ENCODE measurements at places on chromosomes 16 and 17. TPM values are rescaled to one million over a fixed set of nuclear protein-coding genes. Genes with fewer than 3 reads are reported as not detected.

The MYO1C gene
- total RNA-seq, result 103 TPM

- H3K27me3 ChIP-seq, result no peaks in the 10 kb centered on the region
- H3K4me3 ChIP-seq, result no peak overlapping the region
- DNase-seq, result no peak
- H3K27ac ChIP-seq, result no peak overlapping the region
- no peaks in the 10 kb centered on the region for H3K4me1 ChIP-seq
- H3K36me3 ChIP-seq, result no peaks in the 10 kb centered on the region
Measured at GRCh38 chr17:79706931-79707850, 23.6 kb upstream of the ENPP7 start.

The CLEC16A gene
- total RNA-seq, result 23.4 TPM

GRCh38 chr16:77344341-77344740, 90.5 kb downstream of the ADAMTS18 start:
- H3K4me3 ChIP-seq, result no peak overlapping the region
- no peak for DNase-seq
- H3K27me3 ChIP-seq, result peaks cover 24% of the 10 kb centered on the region
- H3K27ac ChIP-seq, result no peak overlapping the region
- no peaks in the 10 kb centered on the region for H3K4me1 ChIP-seq

The SLC38A8 gene
- total RNA-seq, result not detected

DNA sequence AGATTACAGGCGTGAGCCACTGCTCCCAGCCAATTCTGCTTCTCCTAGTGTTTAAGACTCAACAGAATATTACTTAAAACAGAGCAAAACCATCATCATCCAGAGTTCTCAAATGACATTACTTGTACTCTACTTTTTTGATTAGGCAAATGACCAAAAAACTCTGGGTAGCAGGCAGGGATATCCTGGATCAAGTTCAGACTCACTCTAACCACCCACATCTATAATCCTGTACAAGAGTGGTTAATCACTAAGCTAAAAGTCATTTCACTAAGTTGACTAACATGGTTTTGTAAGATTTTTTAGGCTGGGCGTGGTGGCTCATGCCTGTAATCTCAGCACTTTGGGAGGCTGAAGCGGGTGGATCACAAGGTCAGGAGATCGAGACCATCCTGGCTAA, 6.8 kb downstream of the NAE1 start:
- no peaks in the 10 kb centered on the region for H3K27me3 ChIP-seq
- DNase-seq, result no peak
- H3K36me3 ChIP-seq, result peaks cover 81% of the 10 kb centered on the region
- no peak overlapping the region for H3K27ac ChIP-seq
- no peak overlapping the region for H3K4me3 ChIP-seq

DNA sequence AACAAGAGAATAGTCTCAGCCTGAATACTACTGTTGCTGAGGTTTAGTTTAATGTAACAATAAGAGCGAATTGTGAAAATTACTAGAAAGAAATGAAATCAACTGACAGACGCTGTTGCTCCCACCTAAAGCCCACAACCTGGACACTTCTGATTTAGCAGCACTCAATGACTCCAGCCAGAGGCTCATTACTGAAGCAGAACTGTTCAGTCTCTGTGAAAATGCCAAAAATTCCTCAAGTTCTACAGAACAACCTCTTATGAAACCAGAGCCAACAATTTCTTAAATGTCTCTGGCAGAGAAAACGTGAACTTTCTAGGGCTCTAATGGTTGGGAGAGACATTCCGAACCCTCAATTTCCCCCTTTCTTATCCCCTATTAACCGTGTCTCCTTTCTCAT, 9.9 kb downstream of the PSME3IP1 start:
- peaks cover 14% of the 10 kb centered on the region for H3K4me1 ChIP-seq
- DNase-seq, result no peak
- H3K4me3 ChIP-seq, result no peak overlapping the region
- H3K27me3 ChIP-seq, result no peaks in the 10 kb centered on the region
- no peak overlapping the region for H3K27ac ChIP-seq

DNA sequence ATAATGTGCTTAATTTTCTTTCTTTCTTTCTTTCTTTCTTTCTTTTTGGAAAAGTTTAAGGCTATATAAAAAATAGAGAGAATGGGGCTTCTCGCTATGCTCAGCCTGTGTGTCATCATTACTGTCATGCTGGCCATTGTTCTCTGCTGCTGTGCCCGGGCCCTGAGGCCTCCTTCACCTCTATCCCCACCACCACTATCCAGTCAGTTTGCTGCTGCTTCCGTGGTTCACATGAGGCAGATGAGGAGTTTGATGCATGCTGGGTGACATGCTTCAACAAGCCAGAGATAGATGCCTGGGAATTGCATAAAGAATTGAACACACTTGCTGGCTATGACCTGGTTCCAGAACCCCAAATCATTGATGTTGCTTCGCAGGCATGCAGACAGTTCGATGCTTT, 36.3 kb downstream of the PITPNC1 start:
- no peak for DNase-seq
- H3K27me3 ChIP-seq, result no peaks in the 10 kb centered on the region
- H3K4me1 ChIP-seq, result no peaks in the 10 kb centered on the region
- no peak overlapping the region for H3K4me3 ChIP-seq
